ENCODE measurements at places on chromosomes 16 and 17. TPM values are rescaled to one million over a fixed set of nuclear protein-coding genes. Genes with fewer than 3 reads are reported as not detected.

Gene MEIOB
- 0.15 TPM for total RNA-seq

Gene TEX19
- total RNA-seq = not detected

Gene STH
- not detected for total RNA-seq

Gene PLCG2
- 0.83 TPM for total RNA-seq

Gene CX3CL1
- total RNA-seq = 0.33 TPM

Gene CSH2
- total RNA-seq = not detected

Gene CDH11
- total RNA-seq = 176 TPM

Gene GTF3C1
- total RNA-seq = 81.0 TPM

Gene ABCC12
- total RNA-seq = 0.15 TPM

Gene PRSS33
- total RNA-seq = not detected
